ENCODE measurements at places on chromosomes 1 and 21.

DNA sequence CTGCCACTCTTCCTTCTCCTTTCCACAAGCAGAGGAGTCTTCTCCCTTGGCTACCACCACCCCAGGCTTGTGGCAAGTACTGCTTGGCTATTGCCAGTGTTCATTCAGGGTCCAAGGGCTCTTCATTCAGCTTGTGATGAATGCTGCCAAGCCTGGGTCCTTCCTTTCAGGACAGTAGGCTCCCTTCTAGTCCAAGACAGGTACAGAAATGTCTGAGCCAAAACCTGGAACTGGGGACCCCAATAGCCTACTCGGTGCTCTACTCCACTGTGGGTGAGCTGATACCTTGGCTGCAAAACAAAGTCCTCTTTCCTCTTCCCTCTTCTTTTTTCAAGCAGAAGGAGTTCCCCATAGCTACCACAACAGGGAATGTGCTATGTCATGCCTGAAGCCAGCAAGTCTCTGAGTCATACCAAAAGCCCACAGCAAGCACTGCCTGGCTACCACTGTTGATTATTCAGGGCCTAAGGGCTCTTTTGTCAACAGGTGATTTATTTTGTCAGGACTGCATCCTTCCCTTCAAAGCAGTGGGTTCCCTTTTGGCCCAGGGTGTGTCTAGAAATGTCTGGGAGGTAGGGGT, 268.9 kb downstream of the HHAT start:
- DNase-seq: peak; percentile 63

GRCh38 chr1:61284248-61284854, 202.0 kb downstream of the NFIA start:
- no peak for DNase-seq

DNA sequence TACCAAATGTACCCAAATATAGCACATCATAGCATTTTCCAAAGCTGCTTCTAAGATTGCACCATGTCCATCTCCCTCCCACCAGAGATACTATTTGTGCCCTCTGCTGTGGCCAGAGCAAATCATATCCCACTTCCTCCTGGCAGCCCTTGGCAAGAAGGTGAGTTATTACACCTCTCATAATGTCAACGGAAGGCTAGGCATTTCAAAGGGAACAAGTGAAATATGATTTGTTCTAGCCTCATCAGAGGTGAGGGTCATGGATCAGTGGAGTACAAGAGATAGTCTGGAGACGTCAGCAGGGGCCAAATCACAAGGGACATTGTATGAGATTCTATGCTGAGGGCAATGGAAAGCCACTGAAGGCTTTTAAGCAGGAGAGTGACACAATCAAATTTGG, 90.2 kb upstream of the BCAR3 start:
- no peak for DNase-seq

DNA sequence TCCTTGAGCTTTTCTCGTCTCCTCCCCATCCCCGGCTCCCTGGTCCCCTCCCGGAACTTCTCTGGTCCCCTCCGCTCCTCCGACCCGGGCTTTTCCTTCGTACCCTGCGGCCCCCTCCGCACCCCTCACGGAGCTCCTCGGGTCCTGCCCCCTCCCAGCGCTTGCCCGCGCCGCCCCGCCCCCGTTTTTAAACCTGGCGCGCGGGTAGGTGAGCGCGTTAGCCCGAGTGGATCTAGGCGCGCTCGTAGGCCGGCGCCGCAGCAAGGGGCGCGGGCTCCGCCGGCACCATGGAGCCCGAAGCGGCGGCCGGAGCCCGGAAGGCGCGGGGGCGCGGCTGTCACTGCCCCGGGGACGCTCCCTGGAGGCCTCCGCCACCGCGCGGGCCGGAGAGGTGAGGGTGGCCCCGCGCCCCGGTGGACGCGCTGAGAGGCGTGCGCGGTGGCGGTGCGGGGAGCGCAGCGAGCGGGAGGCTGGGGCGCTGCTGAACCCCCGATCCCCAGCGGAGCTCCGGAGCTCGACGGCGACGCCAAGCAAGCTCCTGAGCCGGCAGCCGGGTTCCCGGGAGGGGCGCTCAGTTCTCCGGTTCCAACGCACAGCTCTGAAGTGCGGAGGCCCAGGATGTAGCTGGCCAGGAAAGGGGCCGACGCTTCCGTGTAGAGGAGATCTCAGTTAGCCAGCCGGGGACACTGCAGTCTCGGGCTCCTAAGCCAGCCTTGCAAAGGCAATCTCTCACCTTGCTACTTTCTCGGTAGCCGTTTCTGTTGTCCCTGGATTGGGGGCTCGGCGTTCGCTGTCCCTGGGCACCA, at the start of gene RIPPLY3:
Gene RIPPLY3 (plus strand): TSS at position 217 of the 806 bp plus-strand sequence. CDS start 71 bp downstream, at position 288.
- DNase-seq: peak; percentile 34

- no peak for DNase-seq
Measured at GRCh38 chr1:228980232-228980937, 245.1 kb downstream of the RHOU start.

- no peak for DNase-seq
Measured at GRCh38 chr1:200731654-200732332, 6.9 kb upstream of the CAMSAP2 start.

- no peak for DNase-seq
Measured at GRCh38 chr21:29261555-29262540, 36.9 kb upstream of the BACH1 start.

DNA sequence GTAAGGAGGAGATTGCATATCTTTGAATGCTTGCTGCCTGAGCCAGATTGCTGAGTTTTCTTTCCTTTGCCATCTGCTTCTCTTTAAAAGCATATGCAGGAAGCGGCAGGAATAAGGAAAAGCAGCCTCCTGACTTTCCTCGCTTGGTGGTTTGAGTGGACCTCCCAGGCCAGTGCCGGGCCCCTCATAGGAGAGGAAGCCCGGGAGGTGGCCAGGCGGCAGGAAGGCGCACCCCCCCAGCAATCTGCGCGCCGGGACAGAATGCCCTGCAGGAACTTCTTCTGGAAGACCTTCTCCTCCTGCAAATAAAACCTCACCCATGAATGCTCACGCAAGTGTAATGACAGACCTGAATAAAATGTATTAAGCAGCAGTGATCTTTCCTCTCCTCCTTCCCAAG, 1.5 kb downstream of the CORT start:
- DNase-seq: peak; percentile 41

- DNase-seq: no peak
Measured at GRCh38 chr1:6923955-6924881, 139.0 kb downstream of the CAMTA1 start.

- DNase-seq: peak; percentile 98
Measured at GRCh38 chr1:214476986-214477870, 74.2 kb downstream of the PTPN14 start.

- DNase-seq: no peak
Measured at GRCh38 chr21:25578056-25578961, 29.0 kb downstream of the MRPL39 start.

DNA sequence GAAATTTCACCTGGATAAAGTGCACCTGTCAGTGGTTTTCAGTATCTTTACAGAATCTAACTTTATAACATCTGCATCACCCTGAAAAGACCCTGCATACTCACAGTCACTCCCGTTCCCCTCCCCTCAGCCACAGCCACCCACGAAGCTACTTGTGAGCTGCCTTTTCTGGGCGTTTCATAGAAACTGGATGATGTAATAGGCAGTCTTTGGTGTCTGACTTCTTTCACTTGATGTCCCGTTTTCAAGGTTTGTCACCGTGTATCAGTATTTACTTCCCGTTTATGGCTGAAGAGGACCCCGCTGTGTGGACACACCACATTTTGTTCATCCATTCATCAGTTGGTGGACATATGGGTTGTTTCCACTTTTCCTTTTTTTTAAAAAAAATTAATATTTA, 47.8 kb upstream of the LRRC3 start:
- DNase-seq: no peak

GRCh38 chr1:151175863-151176262, at the start of gene TMOD4:
TSS of gene TMOD4 (minus strand) at chr1:151175981. CDS start at chr1:151174875, 1,106 bp downstream.
- DNase-seq: peak; percentile 56

DNA sequence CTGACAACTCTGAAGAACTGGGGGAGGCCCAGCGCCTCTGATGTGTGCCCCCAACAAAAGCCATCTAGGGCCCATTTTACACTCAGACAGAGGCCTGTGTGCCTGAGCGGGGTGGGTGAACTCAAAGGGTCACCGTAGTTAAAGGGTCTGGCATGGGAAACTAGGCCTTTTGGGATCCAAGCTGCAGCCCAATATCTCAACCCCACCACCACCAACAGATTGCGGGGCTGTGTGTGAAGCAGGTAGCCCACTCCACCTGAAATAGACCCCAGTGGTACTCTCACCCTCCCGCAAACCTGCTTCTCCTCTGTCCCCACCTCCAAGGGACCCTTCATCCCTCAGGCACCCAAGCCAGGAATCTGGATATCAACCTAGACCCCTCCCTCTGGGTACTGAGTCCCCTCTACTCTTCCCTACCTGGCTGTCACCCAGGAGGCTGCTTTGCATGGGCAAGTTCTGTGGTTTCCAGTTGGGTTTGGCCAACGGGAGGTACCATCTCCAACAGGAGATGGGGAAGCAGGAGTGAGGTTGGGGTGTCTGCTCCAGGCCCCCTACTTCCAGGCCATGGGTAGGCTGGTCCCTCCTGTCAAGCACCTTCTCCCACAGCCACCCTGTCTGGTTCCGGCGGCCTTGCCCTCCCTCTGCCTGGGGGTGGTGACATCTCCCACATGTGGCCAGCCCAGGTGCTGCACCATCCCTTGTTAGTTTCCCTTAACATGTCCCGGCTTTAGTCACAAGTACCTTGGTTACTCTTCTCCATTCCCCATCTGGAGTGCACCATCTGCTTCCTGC, 35.2 kb upstream of the LRP8 start:
- no peak for DNase-seq

- DNase-seq: peak; percentile 94
Measured at GRCh38 chr21:29678626-29679025, 261.2 kb downstream of the GRIK1 start.

DNA sequence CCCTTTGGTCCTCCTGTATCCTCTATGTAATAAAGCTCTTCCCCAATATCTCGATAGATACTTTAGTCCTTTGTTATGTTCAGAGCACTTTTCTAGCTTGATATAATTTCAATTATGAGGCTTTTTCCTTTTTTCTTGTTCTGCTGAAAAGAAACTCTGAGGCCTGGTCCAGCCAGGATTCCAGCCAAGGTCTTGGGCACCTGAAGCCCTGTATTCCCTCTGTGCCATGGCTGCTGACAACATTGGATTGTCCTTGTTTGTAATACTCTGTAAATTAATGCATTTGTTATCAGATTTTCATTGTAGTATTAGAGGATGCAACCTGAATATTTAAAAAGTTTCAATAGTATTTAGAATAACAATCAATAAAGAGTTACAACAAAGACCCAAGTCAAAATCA, 67.9 kb upstream of the ADAMTS5 start:
- DNase-seq: no peak

DNA sequence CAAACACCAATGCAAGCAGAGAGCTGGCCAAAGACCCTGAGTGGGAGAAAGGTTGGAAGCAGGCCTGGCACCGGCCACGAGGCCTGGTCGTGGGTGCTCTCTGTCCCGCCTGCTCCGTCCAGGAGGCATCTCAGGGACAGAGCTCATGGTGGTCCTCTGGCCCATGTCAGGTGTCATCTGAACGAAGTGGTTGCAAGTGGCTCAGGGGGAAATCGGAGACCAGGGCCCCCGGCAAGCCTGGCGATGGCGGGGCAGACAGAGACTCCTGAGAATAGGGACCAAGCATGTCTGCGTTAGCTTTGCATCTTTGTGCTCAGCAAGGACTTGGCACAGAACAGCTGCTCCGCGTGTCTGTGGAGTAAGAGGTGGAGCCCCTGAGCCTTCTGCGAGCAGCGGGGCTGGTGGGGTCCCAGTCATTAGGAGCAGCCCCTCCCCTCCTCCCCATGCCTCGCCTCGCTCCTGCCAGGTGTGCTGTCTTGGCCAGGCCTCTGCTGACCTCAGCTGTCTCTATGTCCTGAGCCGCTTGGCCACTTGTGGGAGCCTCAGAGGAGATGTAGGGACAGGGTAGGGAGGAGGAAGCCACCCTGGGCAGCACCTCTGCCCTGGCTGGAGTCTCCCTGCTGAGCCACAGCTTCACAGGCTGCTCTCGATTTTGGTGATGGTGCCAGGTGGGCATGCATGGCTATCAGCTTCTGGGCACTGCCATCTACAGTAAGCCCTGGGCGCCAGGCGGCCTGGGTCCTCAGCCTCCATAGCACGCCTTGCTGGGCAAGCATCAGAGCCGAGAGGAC, 362.9 kb upstream of the VAMP3 start:
- no peak for DNase-seq

DNA sequence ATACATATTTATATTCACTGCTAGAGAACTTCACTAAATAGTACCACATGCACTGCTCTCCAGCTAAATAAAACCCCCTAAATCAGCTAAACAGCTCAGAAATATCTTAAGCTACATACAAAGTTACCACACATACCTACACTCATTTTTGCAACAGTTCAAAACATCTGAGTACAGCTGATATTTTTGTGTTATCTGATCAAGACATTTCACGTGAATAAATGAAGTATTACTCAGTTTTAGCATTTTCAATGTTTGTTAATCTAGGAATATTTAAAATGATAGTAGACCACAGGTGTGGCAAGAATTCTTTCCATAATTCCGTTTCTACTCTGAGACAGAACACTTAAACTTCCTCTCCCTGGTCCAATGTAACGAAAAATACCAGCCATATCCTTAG, 20.8 kb downstream of the EVI5 start:
- DNase-seq: no peak

GRCh38 chr1:175079338-175079737, 11.7 kb downstream of the TNN start:
- no peak for DNase-seq

GRCh38 chr1:24849672-24850295, 80.3 kb downstream of the RUNX3 start:
- peak; percentile 53 for DNase-seq

- no peak for DNase-seq
Measured at GRCh38 chr1:25706146-25707089, 89.8 kb downstream of the MAN1C1 start.

GRCh38 chr1:179870870-179871269, 6.7 kb downstream of the TOR1AIP2 start:
- no peak for DNase-seq

GRCh38 chr1:215731699-215732098, 164.6 kb downstream of the KCTD3 start:
- DNase-seq: no peak

GRCh38 chr1:210949039-210949438, 184.9 kb downstream of the KCNH1 start:
- DNase-seq: no peak

DNA sequence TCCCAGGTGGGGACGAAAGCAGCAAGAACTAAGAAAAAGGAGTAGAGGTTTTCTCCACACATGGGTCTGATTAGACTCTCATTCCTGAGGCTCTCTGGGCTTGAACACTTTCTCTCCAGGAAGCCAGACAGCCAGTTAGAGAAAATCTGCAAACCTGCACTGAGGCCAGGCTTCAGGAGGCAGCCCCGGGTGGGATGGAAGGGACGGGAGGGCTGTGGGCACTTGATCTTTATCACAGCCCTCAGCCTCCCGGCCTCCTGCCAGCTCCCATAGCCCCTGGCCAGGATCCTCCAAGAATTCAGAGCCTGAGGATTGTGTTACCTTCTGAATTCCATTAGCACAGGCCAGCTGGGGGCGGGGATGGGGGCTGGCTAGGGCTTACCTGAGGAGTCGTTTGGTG, 40.1 kb downstream of the SERTAD4 start:
- DNase-seq: no peak
